NCI-H187 (cell line): ENCODE measurements at places on chromosomes 6 and 20.

- no peak for DNase-seq
These were observed 45.2 kb downstream of the DPPA5 start for GRCh38 chr6:73308712-73309534.

DNA sequence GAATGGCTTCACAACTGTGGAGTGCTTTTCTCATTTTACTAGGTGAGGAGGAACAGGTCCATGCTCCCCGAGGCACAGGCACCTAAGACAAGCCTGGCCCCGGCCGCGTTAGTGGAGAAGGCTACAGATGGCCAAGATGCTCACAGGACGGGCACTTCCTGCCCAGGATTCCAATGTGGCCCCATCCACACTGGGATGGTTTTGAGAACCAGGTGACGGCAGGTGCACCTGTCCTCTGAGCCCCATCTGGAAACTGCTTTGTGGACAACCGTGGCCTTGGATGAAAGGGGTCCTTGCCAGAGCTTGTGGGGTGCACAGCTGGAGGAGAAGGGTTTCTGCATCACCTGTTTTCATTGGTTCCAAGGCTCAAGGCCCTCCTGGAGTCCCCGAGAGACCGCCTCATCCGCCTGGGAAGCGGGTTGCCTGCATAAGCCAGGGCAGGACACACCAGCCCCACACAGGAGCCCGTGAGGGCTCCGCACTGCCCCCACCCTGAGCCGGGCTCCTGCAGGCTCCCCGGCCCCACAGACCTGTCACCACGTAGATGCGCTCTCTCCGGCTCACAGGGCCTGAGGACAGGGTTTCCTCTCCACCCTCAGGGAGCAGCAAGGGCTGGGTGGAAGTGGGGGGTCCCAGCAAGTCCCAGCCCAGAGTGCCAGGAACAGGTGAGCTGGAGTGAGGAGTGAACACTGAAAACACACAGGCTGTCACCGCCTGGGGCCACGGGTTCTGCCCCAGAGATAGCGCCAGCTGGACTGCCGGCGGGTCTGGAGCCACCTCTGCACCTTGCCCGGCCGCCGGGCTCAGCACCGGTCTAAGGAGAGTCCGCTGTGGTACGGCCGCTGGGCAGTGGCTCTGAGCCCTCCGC lies 18.3 kb downstream of the NTSR1 start:
- DNase-seq: no peak

GRCh38 chr6:130620338-130620781 lies 206.8 kb upstream of the SMLR1 start:
- no peak for DNase-seq

DNA sequence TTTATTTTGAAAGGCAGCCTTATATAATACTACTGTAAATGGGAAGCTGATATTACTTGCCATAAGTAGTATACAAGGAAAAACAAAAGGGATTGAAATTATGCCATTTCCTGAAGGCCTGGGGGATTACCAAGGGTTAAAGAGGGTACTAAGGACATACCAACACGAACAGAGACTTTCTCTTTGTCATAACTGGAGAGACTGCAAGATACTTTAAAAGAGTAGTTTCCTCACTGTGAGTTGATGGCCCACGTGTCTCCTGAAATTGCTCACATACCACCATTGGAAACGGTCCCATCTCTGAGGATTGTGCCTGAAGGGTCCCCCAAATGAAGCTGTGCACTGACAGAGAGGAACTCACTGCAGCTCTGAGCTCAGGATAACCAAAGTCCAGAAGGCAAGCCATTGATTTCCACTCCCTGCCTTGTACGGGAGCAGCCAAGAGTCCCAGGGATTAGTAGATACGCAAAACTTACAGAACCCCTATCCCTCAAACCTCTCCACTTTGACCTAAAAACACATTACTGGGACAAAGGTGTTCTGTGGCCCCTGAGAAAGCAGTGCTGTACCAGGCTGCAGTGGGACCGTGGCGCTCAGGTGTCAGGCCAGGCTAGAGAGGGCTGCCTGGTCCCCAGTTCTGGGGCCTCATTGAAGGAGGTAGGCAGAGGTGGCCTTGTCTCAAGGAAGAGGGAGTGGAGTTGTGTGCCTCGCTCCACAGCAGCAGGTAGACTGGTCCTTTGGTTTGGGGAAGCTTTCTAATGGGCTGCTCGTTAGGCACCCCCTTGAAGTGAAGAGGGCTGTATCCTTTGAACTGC lies 15.2 kb downstream of the PSMG4 start:
- DNase-seq: no peak

DNA sequence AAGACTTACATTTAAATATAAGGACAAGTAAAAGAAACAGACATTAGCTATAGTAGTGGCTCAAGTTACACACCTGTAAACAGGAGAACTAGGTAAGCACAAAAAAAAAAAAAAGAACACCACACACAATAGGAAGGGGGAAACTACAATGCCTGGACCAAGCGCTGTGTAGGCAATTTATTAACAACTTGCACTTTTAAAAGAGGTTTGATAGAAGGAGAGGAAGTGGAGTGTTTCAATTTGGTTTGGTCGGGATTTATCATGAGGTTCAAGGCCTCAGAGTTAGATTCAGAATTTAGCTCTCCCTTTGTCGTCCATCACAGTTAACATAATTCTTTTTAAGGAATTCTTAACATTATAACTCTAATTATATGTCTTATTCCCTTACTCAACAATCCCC lies 1.1 kb upstream of the USP49 start:
- no peak for DNase-seq

DNA sequence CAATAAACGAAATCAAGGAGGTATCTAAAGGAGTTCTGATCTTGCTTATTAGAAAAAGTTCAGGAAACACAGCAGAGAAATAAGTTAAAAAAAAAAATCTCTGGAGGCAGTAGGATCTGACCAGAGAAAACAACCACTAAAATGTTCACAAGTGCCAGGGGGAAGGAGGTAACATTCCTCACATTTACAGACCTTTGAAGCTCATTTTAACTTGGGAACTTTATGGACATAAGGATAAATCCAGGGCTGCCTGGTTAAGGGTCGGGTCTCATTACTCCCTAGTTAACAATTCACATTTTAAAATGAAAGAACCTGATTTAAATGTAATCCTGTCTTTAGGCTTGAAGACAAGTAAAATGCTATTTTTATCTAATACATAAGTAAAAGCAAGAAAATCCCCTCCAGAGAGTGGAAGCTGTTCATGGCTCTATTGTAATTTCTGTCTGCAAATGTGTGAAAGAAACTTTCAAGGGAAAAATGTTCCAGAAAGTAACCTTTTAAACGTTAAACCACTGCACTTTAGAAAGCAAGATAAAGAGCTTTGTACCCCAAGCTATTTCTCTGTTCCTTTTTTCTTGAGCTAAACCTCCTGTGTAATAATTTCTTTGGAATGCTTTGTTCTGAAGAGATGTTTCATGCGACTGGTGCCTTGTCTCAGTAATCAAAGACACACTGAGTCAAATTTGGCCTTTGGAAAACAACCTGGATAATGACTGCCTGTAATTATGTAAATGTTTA lies 38.2 kb downstream of the MYLIP start:
- no peak for DNase-seq

DNA sequence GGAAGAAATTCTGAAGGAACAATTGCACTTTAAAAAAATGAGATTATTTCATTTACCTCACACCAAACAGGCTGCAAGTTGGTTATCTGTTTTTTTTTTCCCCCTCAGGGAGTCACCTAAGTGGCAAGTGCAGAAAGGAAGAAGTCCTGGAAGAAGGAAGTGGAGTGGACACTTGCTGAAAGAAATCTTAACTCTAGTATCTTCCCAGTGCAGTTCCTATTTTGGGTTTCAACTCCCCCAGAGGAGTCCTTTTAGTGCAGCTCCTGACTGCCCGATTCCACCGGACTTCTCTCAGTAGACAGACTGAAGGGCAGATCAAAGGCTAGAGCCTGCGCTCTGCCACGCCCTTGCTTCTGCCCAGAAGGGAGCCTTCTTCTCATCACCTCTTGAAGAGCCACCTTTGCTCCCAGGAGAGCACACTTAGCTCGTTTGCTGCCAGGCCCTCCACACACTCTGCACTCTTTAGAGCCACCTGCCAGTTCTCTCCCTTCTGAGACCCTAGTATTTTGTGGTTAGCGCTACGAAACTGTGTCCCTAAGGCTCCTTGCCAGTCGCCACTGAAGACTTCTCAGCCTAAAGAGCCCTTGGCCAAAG lies 4.9 kb downstream of the MTCL3 start:
- DNase-seq: peak; percentile 76

DNA sequence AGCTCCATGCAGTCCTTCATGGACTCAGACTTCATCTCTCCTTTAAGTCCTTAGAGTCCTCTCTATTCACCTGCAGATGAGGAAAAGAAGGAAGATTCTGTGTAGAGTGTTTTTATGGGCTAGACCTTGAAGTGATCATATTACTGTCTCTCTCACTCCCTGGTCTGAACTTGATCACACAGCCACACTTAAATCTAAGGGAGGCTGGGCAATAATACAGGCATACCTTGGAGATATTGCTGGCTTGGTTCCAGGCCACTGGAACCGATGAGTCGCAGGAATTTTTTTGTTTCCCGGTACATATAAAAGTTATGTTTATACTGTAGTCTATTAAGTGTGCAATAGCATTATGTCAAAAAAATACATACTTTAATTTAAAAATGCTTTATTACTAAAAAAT lies 59.2 kb upstream of the FOXO3 start:
- no peak for DNase-seq

- peak; percentile 20 for DNase-seq
These were observed 2.2 kb upstream of the STXBP5 start for GRCh38 chr6:147201885-147202515.

- DNase-seq: no peak
These were observed 95.7 kb downstream of the COL21A1 start for GRCh38 chr6:56151609-56152224.

DNA sequence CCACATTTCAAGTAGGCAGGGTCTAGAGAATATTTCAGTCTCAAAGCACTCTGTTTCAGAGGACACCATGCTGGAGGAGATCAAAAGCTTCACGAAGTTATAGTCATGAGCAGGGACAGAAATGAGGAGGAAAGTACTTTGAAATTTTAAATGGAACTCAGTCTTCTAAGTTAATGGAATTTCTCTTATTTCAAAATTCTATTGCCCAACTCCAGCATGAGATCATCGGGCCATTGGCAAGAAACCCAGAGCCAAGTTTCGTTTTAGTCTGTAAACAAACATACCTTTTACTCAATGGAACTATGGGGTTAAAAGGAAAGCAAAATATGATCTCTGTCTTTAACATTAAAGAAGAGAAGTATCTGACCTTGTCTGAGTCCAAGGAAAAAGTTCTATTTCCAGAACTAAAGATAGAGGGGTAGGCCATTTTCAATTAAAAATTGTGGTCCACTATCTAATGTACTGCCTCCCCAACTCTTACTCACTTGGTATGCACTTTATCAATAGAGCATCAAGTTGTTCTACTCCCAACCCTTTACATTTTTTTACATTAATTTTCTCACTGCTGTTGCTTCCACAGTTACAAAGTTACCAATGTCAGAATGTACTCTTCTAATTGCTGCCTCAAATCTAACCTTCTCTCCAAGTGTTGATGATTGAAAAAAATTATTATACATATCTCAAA lies 235.3 kb upstream of the NRSN1 start:
- no peak for DNase-seq

GRCh38 chr6:138989098-138989983 lies 1.3 kb upstream of the REPS1 start:
- DNase-seq: no peak

- no peak for DNase-seq
These were observed 101.7 kb downstream of the SYNDIG1 start for GRCh38 chr20:24571159-24571558.

GRCh38 chr20:63058696-63059335 lies 52.1 kb upstream of the BHLHE23 start:
- DNase-seq: no peak

- no peak for DNase-seq
These were observed 111.1 kb downstream of the COL12A1 start for GRCh38 chr6:75094614-75095200.

- no peak for DNase-seq
These were observed 42.6 kb upstream of the ENPP1 start for GRCh38 chr6:131765081-131765803.

DNA sequence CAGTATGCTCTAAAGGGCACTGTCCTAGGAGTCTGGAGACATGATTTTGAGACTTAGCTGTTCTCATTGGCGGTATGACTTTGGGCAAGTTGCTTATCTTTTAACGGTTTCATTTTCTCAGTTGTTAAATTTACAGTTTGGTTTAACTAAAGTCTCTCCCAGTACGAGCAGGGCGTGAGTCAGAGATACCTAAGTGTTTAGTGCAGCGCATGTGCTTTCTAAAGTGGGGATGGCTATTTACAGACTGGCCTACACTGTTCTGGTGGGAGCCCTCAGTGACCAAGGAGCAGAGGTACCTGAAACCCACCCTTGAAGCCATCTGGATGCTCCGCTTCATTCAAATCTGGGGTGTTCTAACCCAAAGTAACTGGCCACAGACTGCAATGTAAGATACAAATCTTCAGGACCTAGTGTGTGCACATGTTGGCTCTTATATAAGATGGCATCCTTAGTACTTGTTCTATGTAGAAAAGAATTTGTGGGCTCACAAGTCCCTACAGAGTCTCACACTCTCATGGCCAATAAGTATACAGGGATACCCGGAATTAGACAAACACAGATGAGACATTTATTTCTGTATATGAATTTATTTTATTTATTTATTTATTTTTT lies 10.7 kb downstream of the MSH5 start:
- no peak for DNase-seq

GRCh38 chr6:71388068-71388744 lies 99.6 kb downstream of the OGFRL1 start:
- DNase-seq: no peak

DNA sequence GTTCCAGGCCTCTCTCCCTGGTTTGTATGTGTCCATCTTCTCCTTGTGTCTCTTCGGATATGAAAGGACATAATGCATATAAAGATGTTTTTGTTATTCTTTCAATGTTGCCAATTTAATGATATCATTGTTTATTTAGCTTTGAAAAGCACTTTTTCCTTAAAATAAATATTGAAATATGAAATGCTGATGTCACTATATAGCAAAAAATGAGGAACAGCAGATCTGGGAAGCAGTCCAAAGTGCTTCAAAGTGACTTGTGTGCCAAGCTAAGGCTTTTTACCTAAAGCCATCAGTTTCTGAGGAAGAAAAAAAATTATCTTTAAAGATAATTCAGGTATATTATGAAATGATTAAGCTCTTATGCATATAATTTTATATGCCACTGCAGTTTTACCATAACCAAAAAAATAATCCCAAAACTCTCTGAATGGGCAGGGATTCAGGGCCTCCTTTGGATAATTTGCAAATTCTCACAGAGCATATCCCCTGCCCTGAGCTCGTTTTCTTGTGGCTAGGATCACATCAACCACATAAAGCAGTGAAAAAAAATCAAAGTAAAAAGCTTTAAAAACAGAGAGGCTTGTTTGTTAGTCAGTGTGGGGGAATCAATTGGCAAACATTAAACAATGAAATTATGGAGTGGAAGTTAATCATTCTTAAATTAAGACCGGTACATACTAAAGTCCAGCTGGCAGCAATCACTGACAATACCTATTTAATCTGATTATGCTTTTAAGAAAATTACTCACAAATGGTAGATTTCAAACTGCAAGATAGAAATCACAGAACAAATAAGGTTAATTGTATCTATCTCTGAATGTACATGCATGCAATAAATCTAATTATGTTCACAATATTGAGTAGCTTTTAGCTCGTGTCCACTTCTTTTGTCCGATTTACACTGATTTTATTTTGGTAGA lies 1027.9 kb upstream of the ADGRB3 start:
- DNase-seq: no peak

- no peak for DNase-seq
These were observed 41.6 kb upstream of the DUSP22 start for GRCh38 chr6:250676-251075.
